Parietal lobe (tissue), 2 donors: ENCODE measurements at places on chromosomes 2 and 18. TPM values are rescaled to one million over a fixed set of nuclear protein-coding genes. Genes with fewer than 3 reads are reported as not detected.

Gene SCN3A
- total RNA-seq, result 313 TPM

Gene GREB1L
- total RNA-seq, result 0.94 TPM

Gene EFEMP1
- total RNA-seq, result 0.94 TPM

Gene ABCG8
- 0.31 TPM for total RNA-seq

Gene KCNF1
- 21.6 TPM for total RNA-seq
